Thoracic aorta (tissue), 2 donors: ENCODE measurements at places on chromosomes 2 and 18. TPM values are rescaled to one million over a fixed set of nuclear protein-coding genes. Genes with fewer than 3 reads are reported as not detected.

The TBC1D8 gene
- total RNA-seq, result 47.4 TPM

The SETBP1 gene
- total RNA-seq, result 50.2 TPM

The NAT8 gene
- total RNA-seq, result not detected

The NPAS2 gene
- 50.8 TPM for total RNA-seq

The CENPA gene
- total RNA-seq, result not detected

The ACVR1C gene
- total RNA-seq, result 0.41 TPM

The GYPC gene
- 123 TPM for total RNA-seq

The BOLL gene
- total RNA-seq, result not detected

The ST6GAL2 gene
- total RNA-seq, result 900 TPM

The CAPN14 gene
- 0.14 TPM for total RNA-seq

The MATN3 gene
- total RNA-seq, result 1.8 TPM

The MTLN gene
- total RNA-seq, result 91.3 TPM

The CHRNG gene
- total RNA-seq, result not detected

The RNF125 gene
- total RNA-seq, result 2.2 TPM

The TRIM54 gene
- total RNA-seq, result 2.5 TPM

GRCh38 chr2:121993682-121994081 is 238.2 kb downstream of the TSN start:
- no peak for DNase-seq

DNA sequence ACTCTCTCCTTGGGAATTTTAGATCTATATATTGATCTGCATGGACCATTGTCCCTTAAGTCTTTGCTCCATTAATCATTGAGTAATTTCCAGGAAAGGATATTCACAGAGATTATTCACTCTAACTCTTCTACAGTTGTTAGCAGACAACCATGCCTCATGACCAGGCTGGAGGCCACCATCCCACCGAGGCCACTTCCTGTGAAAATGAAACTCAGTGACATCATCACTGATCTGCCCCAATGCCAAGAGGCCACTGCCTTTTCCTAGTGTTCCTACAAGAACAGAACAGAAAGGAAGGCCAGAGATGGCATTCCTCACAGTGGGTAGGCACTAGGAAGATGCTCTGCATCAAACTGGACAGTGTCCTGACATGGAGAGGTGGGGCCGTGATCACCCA is 161.3 kb downstream of the DTNA start:
- DNase-seq, result no peak

DNA sequence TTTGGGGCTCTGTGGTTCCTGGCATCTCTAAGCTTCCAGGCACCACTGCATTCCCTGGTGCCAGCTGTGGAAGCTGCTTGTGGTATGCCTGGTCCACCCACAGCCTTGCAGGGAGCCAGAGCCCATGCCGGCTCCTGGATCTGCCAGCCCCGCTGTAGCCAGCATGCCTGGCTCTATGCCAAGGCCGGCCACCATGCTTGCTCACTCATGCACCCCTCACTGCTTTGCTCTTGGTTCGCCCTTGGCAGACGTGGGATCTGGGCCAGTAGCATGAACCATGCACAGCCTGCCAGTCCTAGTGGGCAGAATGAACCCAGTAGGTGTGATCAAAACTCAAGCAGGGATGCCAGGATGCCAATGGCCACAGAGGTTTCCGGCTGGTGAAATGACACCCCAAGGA is 634.2 kb upstream of the TMEFF2 start:
- DNase-seq, result no peak

DNA sequence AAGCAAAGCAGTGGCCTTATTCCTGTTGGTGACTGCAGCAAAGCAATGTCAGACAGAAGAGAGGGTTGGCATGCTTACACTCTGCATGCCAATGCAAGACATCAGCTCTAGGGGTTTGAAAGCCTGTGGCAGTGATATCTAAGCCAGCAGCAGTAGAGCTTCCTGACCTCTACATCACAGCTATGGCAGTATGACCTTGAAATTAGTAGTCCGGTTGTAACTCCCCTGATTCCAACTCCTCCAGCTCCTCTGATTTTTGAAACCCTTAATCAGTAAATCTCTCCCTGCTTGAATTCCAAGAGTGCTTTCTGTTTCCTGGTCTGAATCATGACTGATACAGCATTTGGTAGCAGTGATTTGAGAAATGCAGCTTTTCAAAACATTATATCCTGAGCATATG is 60.0 kb upstream of the LRP1B start:
- DNase-seq, result no peak

GRCh38 chr2:49335546-49335945 is 181.2 kb upstream of the FSHR start:
- DNase-seq, result no peak

GRCh38 chr18:14970027-14970426 is 222.1 kb downstream of the ANKRD30B start:
- DNase-seq, result no peak

- no peak for DNase-seq
Measured at GRCh38 chr18:38241736-38242135, 676.1 kb upstream of the CELF4 start.

DNA sequence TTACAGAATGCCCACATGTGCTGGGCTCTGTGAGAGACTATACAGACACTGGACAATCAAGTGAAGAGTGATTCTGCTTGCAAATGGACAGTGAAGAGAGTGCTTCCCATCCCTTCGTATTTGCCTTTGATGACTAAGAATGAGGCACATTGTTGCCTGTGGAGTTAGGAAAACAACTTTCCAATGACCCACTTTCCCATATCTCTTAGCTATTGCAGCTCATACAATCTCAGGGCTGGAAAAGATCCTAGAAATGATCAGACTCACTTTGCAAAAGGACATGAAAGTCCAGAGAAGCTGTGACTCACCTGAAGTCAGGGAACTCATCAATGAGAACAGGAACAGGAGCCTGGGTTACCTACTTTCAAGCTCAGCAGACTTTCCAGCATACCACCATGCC is 440.5 kb upstream of the TCF4 start:
- DNase-seq, result no peak

DNA sequence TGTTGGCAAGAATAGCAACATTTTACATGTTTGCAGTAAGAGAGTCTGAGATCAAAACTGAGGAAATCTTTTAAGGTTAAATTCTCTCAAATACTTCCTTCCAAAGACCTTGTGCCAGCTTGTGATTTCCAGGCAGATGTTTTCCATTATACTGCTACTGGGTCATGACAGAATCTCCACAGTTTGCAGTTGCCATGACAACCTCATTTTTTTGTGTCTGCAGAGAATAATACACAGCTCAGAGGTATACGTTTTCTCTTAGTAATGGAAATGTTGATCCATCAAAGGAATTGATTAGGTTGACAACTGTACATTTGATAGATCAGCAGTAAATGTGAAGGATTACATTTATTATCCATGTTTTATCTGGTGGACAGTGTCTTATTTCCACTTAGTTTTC is 29.1 kb upstream of the CSRNP3 start:
- no peak for DNase-seq

DNA sequence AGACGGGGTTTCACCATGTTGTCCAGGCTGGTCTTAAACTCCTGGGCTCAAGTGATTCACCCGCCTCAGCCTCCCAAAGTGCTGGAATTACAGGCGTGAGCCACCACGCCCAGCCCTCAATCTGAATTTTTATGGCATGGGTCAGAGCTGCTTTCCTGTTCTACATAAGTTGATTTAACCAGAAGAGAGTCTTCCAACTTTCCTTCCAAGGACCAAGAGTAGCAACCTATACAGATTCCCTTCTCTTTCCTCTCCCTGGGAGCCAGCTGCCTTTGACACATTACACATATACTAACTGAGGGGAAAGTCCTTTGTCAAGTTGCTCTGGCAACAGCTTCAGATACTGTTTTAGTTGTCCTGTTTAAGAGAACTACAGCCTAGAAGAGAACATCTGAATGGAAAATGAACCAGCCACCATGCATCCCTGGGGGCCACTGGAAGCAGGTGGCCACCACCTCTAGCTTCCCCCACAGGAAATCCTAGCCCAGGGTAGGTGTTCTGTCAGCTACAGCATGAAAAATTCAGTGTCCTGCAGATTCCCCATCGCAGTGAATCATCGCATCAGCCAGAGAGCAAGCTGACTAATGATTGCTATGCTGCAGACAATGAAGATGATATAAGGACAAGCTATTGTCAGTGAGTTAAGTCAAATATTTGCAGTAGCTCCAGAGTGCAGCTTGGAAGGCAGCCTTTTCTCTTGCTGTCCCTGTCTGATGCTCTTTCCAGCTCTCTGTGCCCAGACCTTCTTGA is 62.9 kb downstream of the POMC start:
- DNase-seq, result no peak

- DNase-seq, result no peak
Measured at GRCh38 chr2:138703242-138703641, 76.9 kb downstream of the NXPH2 start.

- DNase-seq, result no peak
Measured at GRCh38 chr2:230505162-230505561, 89.2 kb downstream of the SP100 start.

DNA sequence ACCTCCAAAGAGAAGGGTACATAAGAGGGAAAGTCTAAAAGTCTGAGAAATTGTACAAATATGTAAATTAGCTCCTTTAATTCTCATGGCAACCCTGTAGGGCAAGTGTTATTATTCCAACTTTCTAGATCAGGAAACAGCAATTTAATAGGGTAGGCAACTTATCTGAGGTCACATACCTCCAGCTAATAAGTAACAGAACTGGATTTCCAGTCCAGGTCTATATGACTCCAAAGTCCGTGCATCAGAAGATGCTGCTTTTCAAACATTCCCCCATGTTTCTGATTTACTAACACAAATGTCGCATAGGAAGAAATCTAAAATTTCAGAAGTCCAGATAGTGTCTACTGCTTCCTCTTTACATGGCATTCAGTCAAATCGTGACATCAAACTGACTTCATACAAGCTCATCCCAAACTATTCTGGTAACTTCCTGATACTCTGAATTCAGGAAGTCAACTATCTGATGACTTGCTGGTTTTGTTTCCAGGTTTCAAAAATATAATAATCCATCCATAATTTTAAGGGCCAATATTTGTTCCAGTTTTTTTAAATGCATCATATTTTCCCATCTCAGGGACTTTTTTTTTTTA is 419.3 kb upstream of the ACVR2A start:
- no peak for DNase-seq

GRCh38 chr2:182907081-182907830 is 40.8 kb upstream of the FRZB start:
- DNase-seq, result no peak

GRCh38 chr2:193199322-193199721 is 1004.6 kb upstream of the TMEFF2 start:
- no peak for DNase-seq

- DNase-seq, result no peak
Measured at GRCh38 chr2:106851881-106852501, 34.0 kb downstream of the ST6GAL2 start.

GRCh38 chr2:167293172-167293781 is 405.0 kb downstream of the XIRP2 start:
- no peak for DNase-seq

GRCh38 chr2:189674374-189675112 is at the start of gene ANKAR:
Gene ANKAR (plus strand): TSS chr2:189674670. CDS start chr2:189676491, 1,821 bp downstream.
- peak; percentile 37 for DNase-seq

DNA sequence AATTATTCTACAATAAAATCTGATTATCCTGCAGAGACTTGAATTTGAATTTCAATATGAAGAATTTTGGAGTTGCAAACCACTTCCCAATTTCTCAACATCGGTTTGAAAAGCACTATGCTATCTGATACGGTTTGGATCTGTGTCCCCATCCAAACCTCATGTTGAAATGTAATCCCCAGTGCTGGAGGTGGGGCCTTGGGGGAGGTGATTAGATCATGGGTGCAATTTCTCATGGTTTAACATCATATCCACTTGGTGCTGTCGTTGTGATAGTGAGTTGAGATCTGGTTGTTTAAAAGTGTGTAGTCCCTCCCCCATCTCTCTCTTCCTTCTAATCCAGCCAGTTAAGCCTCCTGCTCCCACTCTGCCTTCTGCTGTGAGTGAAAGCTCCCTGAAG is 205.7 kb downstream of the NBAS start:
- DNase-seq, result no peak

GRCh38 chr2:151111599-151112278 is 149.9 kb downstream of the RBM43 start:
- no peak for DNase-seq

DNA sequence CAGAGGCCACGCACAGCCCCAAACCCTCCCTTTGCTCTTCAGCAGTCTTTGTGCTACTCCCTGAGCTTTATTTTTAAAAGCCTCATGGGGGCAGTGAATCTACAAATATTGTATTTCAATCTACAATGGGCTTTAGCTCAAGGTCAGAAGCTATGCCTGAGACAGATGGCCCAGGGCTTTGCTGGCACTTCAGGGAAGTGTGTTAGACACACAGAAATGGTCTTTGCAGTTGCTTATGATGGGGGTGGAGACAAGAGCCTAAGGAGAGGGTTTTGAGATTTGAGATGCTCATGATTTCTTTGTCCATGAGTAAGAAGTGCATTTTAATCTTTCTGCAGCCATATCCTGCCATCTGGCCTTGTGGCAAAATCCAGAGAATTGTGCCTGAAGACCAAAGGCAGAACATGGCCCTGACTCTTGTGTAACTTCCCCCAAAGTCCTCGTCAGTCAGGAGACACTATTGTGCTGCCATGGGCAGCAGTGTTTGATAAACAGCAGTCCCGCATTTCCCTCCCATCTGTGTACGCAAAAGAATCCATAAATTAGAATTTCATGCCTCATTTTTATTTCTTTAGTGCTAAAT is 92.6 kb downstream of the VAPA start:
- no peak for DNase-seq

GRCh38 chr2:112542984-112543661 is 858 bp downstream of the POLR1B start:
- DNase-seq, result no peak

DNA sequence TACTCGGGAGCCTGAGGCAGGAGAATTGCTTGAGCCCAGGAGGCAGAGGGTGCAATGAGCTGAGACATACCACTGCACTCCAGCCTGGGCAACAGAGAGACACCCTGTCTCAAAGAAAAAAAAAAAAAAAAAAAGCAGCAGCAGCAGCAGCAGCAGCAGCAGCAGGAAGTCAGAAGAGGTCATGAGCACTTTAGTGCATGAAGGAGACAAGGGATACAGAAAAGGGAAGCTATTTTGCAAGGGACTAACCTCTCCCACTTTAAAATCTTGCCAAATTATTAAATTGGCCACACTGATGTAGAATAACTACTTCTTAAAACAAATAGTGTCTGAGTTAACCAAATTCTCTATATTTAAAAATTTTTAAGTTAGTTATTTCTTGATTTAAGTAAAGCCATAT is 113.4 kb upstream of the PDE1A start:
- DNase-seq, result no peak
